ENCODE measurements at places on chromosomes 3 and 15. TPM values are rescaled to one million over a fixed set of nuclear protein-coding genes. Genes with fewer than 3 reads are reported as not detected.

CACNA2D3 gene
- total RNA-seq = 1.7 TPM

- no peak for DNase-seq
Observed at GRCh38 chr3:50288387-50289007, 3.7 kb downstream of the IFRD2 start.

SLCO2A1 gene
- total RNA-seq = 3.0 TPM

MED12L gene
- total RNA-seq = 3.1 TPM

DNA sequence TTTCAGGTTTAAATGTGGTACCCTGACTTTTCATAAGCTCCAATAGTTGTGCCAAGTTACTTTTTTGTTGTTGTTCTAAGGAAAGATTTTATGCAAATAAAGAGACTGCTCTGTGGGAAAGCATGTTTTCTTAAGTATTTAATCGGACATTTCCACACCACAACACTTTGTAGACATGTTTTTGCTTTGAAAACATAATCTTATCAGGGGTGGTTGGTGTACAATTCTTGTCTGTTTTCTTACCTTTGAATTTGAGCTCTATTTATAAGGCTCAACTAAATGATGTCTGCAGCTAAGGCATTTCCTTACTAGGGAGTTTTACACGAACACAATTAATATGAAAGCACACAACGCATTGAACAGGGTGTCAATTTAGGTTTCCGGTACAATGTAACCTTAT lies 81.5 kb upstream of the CDIN1 start:
- DNase-seq = no peak

Measured in urinary bladder (tissue), 4 donors.